ENCODE measurements at places on chromosomes 11 and 22.

GRCh38 chr22:45268958-45269844, 15.5 kb upstream of the UPK3A start:
- peak; percentile 80 for DNase-seq

DNA sequence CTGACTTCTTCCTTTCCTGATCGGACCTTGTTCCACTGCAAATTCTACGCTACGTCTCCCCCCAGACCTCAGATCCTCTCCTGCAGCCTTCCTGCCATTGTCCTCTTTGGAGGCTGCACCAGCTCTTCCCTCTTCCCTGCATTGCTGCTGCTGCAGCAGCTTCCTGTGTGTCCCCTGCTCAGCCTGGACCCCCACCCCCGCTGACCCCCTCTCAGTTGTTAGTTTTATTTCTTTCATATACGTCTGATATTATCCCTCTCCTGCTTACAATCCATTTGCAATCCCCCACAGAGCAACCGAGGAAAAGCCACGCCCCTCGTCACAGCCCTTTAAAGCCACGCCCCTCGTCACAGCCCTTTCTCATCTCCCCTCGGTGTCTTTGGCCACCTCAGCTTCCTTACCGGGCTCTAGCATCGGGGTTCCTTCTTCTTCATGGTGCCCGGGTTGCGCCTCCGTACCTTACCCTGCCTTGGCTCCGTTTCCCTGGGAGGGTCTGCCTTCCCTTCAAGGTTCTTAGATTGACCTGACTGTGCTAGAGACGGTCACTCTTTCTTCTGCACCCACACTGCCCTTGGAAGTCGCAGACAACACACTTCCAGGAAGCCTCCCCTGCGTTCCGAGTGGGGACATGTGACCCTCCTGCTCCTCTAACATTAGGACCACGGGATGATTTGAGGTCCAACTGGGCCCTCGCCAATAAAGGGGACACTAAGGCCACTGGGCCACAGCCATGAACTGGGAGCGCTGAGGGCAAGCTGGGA, 4.8 kb downstream of the MRGPRG start:
- no peak for DNase-seq

GRCh38 chr11:69909561-69910518, 90.6 kb upstream of the FGF3 start:
- DNase-seq, result no peak

- peak; percentile 79 for DNase-seq
These were observed at the start of gene MEI1 for GRCh38 chr22:41699264-41700107. TSS of gene MEI1 (plus strand) at chr22:41699503. CDS start at chr22:41699539, 36 bp downstream.

DNA sequence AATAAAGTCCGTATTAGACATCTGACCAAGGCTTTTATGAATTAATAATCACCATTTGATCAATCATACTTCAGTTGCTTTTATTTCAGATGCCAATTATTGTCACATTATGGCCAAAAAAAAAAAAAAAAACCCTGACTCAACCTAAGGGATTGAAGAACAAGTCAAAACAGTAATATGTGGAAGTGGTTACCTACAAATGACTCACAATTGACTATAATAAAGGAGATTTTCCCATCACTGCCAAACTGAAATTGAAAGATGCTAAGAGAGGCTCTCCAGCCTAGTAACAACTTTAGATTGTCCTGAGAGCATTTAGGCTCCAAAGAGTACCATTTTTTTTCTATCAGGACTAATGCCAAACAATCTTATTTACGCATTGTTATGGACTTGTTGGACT, 35.2 kb downstream of the SOX6 start:
- no peak for DNase-seq

GRCh38 chr11:44351006-44351660, 41.2 kb upstream of the ALX4 start:
- DNase-seq, result no peak

- DNase-seq, result no peak
These were observed 60.6 kb upstream of the RDX start for GRCh38 chr11:110356762-110357671.

DNA sequence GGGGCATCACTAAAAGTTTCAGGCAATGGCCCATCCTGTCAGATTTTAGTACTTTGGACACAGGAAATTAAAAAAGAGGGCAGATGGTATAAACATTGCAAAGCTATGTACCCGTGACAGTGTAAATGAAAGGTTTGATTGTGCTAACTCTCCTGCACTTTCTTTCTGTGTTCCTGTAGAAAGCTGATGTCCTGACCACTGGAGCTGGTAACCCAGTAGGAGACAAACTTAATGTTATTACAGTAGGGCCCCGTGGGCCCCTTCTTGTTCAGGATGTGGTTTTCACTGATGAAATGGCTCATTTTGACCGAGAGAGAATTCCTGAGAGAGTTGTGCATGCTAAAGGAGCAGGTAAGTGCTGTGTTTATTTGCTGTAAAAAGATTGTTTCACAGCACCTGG, 10.3 kb downstream of the CAT start:
- DNase-seq, result no peak

- no peak for DNase-seq
These were observed 362.4 kb downstream of the MIAT start for GRCh38 chr22:27019827-27020226.

GRCh38 chr11:85680897-85681296, 5.1 kb downstream of the CCDC89 start:
- DNase-seq, result no peak

GRCh38 chr11:111177037-111177871, 68.3 kb upstream of the POU2AF2 start:
- DNase-seq, result no peak

GRCh38 chr22:43013355-43014315, 1.3 kb downstream of the PACSIN2 start:
- no peak for DNase-seq

DNA sequence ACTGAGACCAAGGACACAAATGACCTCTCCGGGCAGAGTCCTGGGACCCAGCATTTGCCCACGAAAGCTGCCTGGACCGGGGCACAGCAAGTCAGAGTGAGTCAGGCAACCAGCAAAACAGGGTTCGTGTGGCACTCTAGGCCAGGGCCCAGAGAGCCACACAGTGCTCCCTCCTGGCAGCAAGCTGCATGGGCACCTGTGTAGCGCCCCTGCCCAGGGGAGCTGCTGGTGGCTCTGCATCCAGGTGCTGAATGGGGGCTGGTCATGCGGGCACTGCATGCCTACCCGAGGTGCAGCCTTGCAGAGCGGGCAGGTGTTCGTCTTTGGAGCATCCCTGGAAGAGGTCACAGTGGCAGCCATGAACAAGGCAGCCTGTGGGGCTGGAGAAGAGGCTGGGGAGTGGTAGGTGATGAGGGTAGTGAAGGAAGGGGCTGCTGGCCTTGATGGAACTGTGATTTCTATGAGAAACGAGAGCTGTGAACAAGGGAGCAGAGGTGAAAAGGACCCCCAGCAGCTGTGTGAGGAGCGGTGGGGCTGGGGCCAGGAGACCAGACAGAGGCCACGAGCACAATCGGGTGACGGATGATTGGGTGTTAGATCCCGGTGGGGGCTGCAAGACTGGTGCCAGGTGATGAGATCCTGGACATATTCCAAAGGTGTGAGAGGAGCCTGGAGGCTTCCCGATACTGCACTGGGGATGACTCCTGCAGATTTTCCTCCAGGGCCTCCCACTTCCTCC, 63.3 kb downstream of the DGCR2 start:
- DNase-seq, result no peak

GRCh38 chr11:86889001-86889341, 66.2 kb downstream of the FZD4 start:
- DNase-seq, result no peak

DNA sequence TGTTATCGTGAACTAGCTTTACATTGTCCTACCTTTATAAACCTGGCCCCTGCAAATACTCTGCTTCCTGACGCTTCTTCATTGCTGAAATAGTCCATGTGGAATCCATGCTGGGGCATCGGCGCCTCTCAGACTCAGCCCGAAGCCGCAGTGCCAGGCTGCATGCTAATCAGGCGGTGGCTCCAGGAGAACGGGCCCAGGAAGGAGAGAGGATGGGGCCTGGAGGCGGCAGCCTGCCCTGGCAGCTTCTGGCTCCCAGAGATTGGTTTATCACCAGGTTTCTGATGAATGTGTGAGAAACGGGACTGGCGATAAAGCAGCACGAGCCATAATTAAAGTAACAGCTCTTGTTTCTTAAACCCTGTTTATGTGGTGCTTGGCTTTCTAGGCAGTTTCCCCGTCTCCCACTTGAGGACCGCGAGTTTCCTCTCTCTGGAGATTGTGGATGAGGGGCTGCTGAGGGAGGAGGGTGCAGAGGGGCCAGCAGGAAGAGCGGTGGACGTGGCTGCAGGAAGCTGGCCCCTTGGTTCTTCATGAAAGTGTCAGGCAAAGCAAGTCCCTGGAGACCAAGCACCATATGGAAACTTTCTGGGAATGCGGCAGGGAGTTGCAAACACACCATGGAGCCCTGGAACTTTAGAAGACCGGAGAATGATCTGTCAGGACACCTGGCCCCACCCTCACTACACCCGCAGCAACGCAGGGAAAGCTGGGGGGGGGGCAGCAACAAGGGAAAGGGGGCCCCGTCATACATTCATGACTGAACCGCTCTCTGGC, 93.4 kb downstream of the NTM start:
- DNase-seq, result peak; percentile 46

DNA sequence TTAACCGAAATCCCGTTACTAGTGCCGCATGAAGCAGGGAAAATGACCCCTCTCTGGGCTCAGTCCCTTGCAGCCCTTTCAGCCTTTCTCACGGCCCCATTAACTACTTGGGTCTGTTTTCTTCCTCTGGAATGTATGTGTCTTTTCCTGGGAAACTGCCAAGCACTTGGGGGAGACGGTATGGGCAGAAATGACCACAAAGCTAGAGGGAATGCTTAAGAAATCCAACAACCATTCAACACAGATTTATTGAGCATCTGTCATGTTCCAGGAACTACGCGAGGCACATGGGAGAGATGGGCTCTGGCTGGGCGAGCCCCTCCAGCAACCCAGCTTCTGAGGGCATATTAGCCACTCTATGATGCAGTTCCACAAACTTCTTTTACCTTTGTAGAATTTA, 462.6 kb downstream of the BUD13 start:
- no peak for DNase-seq

DNA sequence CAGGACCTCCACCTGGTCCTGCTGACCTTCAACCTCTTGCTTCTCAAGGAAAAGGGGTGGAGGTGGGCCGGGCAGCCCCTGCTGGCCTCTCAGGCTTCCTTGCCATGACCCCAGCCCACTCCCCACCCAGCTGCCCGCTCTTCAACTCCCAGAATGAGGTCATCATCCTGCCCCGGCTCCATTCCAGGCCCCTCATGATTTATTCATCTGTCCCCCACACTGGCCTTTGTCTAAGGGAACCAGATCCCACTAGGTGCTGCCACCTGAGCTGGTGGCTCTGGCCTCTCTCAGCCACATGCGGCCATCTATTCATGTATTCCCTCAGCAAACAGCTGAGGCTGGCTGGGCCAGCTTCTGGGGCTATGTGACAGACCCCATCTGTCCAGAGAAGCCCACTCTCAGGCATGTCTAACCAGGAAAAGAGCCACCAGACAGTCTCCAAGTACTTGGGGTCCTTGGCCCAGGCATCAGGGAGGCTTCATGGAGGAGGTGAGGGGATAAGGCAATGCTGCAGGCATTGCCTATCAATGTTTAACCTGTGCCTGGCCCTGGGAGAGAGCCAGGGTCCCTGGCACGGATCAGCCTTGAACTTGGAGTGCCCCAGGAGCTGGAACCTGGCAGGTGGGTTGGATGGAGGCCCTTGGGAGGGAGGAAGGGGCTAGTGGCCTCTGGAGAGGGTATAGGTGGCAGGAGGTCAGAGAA, 2.2 kb upstream of the CABP2 start:
- no peak for DNase-seq

DNA sequence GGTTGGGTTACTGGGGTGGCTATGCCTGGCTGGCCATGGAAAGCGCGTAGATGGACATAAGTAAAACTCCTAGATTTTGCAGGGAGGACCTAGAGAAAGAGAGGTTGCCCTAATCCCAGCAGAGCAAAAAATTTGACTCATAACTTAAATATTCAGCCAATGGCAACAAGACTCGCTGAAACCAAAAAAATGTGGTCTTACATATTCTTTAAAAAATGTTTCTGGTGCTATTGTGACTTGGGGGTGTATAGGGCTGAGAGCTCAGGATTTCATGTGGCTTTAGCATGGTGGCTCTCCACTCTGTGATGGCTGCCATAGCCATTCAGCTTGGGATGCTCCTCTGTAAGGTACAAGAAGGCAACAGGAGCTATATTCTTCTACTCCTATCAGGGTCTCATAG, 27.2 kb upstream of the PDGFD start:
- DNase-seq, result no peak

- no peak for DNase-seq
These were observed 5.8 kb upstream of the EMID1 start for GRCh38 chr22:29199702-29200400.

DNA sequence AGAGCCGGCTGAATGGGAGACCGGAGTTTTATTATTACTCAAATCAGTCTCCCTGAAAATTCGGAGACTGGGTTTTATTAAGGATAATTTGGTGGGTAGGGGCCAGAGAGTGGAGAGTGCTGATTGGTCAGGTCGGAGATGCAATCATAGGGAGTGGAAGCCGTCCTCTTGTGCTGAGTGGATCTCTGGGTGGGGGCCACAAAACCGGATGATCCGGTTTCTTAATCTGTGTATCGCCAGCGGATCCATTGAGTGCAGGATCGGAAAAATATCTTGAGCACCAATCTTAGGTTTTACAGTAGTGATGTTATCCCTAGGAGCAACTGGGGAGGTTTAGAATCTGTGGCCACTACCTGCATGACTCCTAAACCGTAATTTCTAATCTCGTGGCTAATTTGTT, 886 bp upstream of the NIPSNAP1 start:
- DNase-seq, result no peak

- no peak for DNase-seq
These were observed 4.7 kb downstream of the PDHX start for GRCh38 chr11:34921156-34921555.

Data from hippocampal formation (tissue), 2 donors.